ENCODE measurements at places on chromosomes 4 and X.

GRCh38 chrX:121161501-121161933 is 114.1 kb downstream of the GLUD2 start:
- no peak for DNase-seq

GRCh38 chr4:133046156-133046555 is 102.9 kb upstream of the PCDH10 start:
- DNase-seq = no peak

DNA sequence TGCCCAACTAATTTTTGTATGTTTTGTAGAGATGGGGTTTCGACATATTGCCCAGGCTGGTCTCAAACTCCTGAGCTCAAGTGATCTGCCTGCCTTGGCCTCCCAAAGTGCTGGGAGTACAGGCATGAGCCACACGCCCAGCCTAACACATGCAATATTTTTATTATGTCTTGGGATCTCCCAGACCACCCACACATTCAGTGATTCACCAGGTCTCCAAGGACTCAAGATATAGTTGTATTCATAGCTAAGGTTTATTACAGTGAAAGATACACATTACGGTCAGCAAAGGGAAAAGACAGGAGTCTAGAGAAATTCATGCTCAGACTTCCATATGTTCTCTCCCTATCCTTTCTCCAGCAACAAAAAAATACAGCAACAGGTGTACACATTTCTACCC is 25.5 kb upstream of the FAM120C start:
- no peak for DNase-seq

DNA sequence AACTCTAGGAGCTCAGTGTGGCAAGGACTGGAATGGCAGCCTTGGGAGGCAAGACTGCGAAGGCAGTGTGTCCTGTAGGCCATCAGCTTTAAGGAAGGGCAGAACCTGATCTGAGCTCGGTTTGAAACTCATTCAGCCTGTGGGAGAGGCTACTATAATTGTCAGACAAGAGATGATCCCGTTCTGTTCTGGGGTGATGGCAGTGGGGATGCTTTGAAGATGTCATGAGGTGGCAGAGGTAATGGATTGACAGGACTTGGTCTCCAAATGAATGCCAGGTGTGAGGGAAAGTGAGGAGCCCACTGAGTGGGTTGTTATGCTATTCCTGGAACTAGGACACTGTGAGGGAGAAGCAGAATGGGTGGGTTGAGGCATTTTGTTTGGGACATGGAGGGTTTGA is 144.9 kb downstream of the PJA1 start:
- no peak for DNase-seq

- DNase-seq = no peak
These were observed 90.8 kb downstream of the NAA11 start for GRCh38 chr4:79235095-79235494.

DNA sequence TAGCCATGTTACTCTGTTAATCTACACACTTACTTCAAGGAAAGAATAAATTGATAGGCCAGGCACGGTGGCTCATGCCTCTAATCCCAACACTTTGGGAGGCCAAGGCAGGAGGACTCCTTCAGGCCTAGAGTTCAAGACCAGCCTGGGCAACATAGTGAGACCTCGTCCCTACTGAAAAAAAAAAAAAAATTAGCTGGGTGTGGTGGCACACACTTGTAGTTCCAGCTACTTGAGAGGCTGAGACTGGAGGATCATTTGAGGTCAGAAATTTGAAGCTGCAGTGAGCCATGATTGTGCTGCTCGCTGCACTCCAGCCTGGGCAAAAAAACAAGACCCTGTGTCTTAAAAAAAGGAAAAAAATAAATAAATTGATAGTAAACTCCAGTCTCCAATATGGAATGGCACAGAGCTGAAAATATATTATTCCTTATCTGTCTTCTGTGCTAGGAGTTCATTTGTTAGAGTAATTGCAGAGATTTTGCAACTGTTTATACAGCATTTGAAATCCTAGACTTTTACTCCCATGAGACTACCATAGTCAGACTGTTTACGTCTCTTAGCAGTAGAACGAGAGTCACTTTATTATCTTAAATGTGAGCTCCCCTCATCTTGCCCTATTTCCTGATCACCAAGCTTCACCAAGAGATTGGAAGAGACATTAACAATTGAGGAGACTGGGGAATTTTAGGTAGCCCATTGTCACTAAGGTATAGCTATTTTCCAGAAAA is 18.8 kb upstream of the TMEM131L start:
- no peak for DNase-seq

DNA sequence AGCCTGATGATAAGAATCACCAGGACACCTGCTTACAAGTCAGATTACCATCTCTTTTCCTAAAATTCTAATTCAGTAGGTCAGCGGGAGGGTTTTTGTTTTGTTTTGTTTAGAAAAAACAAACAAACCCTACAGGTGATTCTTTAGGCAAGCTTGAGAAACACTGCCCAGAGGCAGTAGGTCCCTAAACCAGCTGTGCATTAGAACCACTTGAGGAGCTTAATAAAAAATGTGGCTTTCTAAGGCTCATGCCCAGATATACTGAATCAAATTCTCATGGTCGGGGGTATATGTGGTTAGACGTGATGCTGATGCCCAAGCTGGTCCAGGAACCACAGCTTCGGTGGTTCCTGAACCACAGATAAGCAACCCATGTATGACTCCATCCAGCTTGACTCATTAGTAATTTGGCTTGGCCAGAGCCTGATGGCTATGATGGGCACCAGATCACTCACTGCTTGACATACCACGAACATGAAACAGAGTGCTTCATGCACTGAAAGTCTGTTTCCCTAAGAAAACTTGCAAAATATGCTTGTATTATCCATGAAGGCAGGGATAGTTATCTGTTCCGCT is 338.1 kb upstream of the F9 start:
- DNase-seq = no peak

- DNase-seq = no peak
These were observed 4.3 kb upstream of the ZCCHC4 start for GRCh38 chr4:25308306-25308705.

- no peak for DNase-seq
These were observed 176.2 kb downstream of the MID1 start for GRCh38 chrX:10444204-10444603.

GRCh38 chr4:37381040-37381668 is 136.6 kb downstream of the NWD2 start:
- DNase-seq = no peak
